Femur (tissue), 1 donor: ENCODE measurements at places on chromosomes 7 and 10.
A peak's percentile ranks its signal among the peaks of the same experiment; 100 is the strongest.

- DNase-seq, result peak; percentile 62
These were observed 15.4 kb downstream of the GPNMB start for GRCh38 chr7:23261843-23262452.

DNA sequence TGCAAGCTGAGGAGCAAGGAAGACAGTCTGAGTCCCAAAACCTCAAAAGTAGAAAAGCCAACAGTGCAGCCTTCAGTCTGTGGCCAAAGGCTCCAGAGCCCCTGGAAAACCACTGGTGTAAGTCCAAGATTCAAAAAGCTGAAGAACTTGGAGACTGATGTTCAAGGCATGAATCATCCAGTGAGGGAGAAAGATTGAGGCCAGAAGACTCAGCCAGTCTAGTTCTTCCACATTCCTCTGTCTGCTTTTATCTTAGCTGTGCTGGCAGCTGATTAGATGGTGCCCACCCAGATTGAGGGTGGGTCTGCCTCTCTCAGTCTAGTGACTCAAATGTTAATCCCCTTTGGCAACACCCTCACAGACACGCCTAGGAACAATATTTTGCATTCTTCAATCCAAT, 20.1 kb upstream of the MDFIC start:
- no peak for DNase-seq

DNA sequence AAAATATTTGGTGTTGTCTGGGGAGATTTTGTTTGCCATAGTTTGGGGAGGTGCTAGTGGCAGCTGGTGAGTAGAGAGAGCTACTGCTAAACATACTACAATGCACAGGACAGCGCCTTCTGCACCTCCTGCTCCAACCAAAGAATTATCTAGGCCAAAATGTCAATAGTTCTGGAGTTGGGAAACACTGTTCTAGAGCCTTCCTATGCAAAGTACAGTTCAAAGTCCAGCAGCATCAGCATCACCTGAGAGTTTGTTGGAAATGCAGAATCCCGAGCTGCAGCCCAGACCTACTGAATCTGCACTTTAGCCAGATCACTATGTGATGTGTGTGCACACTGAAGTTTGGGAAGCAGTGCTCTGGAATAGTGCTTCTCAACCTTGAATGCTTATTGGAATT, 290.7 kb downstream of the TCF7L2 start:
- no peak for DNase-seq

GRCh38 chr10:5888351-5888750, 1.3 kb downstream of the ANKRD16 start:
- no peak for DNase-seq

DNA sequence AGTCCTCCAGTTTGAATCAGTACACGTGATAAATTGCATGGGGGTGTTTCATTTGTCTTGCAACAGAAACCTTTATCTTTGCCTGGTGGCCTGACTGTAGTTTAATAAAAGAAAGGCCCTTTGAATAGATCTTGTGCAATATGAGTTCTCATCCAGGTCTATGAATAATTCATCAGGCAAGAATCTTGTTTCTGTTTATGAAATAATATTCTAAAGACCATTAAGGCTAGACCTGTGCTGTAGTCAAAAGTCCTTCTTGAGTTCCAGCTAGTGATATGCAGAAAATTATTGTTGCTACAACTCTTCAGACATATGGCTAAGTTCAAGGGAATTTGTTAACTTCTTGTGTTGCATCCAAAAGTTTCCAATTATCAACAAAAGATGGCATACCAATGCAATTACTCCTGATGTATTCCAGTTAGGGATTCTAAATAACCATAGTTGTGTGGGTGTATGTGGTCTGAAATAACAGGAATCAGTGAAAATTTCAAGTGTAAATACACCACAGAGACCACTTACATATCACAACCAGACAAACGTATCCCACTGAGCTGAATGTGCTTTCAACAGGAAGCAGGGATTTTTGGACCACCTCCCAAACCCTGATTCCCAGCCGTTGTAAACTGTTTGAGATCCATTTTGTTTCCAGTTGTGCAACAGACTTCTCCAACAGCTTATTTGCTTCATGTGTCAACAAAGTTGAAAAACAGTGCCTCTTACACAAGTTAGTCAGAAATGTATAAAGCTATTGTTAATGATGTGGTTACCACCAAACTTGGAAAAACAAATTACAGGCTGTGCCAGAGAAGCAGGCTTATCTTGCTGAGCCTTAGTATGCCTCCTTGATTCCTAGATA, 54.7 kb upstream of the BICC1 start:
- peak; percentile 73 for DNase-seq

GRCh38 chr7:40753455-40753854, 618.6 kb downstream of the SUGCT start:
- no peak for DNase-seq

- DNase-seq, result peak; percentile 15
These were observed 11.2 kb upstream of the JAKMIP3 start for GRCh38 chr10:132054564-132054963.

DNA sequence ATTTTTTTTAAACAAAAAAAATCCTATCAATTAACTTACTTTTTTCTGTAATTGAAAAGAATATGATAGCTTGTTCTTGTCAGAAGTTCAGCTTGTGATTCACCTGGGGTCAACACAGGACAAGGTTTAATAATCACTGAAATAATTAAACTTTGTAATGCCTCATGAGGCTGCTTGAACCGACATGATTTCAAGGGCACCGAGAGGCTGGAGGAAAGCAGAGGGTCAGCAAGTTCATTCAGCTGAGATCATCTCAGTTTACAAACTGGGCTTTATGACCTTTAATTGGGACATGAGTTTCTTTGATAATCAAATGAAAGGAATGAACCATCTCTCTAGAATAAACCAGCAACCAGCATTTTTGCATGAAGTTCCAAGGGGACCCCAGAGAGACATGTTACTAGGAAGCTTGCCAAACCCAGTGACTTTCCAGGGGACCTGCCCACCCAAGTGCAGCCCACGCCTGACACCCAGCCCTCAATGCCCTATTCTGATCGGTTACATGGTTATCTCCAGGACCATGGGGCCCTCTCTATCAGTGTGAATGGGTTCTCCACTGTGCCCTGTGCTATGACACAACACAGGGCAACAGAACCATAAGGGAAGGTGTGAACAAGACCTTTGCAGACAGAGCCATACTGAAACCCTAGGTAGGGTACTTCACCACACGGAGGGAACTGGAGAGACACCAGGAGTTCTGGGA, 7.8 kb upstream of the CYP3A4 start:
- no peak for DNase-seq

DNA sequence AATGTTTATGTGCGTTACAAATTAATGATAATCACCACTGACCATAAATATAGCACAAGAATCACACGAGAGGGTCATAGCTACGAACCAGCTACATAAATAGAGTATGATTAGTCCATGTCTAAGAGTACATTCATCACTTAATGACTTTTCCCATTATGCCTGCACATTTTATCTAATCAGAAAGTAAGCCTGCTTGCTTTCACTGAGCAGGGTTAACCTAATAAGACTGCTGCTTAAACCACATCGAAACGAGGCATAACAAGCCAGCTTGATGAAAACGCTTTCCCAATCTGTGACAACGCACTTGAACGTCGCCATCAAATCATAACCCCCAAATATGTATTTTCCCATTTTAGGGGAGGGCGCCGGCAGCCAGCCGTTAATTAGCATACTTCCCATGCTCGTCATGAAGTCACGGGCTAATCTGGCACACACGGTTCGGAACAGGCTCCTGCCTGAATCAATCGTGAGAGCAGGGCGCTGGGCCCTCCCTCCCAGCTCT, 71.5 kb downstream of the EBF3 start:
- DNase-seq, result no peak

DNA sequence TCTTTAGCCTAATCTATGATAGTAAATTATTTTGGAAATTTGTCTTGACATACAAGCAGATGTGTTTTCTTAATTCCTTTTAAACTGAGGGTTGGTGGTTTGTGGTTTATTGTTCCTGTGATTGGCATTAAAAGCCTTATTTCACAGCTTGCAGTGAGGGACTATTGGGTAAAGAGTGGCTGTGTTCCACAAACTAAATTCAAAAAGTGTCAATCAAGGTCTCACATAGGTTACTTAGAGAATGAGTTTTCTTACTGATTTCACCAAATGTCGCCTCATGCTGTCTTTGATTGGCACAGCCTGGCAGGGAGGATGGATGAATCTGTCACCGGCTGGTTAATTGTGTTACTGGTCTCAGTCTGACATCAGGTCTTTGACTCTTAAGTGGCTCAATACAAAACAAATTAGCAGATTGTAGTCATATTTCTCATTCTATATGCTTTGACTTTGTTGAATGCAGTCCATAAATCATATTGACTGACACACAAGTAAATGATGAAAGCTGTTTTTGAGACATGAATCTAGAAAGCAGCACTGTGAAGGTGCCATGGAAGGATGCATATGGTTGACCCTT, 66.8 kb upstream of the CYP26C1 start:
- no peak for DNase-seq

GRCh38 chr7:121429798-121430197, 33.7 kb upstream of the FAM3C start:
- no peak for DNase-seq

- no peak for DNase-seq
These were observed 179.7 kb downstream of the PRKCQ start for GRCh38 chr10:6400331-6400730.

- no peak for DNase-seq
These were observed 17.2 kb upstream of the CROT start for GRCh38 chr7:87328281-87328680.

GRCh38 chr10:16799621-16800020, 17.6 kb downstream of the RSU1 start:
- DNase-seq, result no peak

GRCh38 chr7:96599288-96599936, 110.2 kb downstream of the SEM1 start:
- DNase-seq, result no peak

- no peak for DNase-seq
These were observed 742.3 kb downstream of the TNS3 start for GRCh38 chr7:46839651-46840050.

DNA sequence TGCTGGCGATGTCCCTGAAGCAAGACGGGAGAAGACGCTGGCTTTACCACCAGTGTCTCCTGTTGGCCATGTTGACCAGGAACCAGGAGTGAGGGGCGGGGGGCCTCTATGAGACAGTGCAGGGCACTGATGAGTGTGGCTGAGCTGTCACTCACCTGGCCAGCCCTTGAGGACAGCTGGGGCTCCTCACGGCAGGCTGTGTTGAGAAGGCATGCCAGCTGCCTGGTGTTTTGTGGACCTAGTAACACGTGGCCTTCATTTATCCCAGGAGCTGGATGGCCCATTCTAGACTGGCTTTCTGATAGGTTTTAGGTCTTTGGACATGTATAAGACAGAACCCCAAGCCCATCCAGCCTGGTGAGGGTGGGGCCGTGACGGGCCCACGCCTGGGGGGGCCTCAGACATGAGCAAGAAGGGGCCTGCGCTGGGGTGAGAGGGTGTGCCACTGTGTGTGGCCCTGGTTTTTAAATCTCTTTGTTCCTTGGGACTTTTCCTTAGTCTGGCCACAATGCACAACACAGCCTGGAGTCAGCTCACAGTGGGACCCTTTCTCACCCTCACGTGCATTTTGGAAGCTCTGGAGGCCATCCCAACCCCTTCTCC, 10.5 kb downstream of the RHBDD2 start:
- no peak for DNase-seq

DNA sequence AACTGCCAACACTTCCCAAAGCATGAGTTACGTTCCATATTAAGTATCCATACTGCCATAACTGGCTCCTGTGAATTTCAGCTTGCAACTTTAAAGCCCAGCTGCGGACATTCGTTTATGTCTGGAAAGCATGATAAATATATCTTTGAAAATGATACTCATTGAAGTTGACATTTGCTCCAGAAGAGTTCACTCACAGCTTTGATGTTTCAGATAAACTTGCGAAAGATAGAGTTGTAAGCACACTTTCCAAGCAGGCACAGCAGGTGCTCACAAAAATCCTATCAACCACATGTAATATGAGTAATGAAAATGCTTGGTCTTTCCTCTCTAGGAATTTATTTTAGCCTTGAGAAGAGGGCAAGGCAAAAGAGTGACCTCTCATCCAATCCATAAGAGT, 4.5 kb downstream of the CHCHD3 start:
- no peak for DNase-seq

DNA sequence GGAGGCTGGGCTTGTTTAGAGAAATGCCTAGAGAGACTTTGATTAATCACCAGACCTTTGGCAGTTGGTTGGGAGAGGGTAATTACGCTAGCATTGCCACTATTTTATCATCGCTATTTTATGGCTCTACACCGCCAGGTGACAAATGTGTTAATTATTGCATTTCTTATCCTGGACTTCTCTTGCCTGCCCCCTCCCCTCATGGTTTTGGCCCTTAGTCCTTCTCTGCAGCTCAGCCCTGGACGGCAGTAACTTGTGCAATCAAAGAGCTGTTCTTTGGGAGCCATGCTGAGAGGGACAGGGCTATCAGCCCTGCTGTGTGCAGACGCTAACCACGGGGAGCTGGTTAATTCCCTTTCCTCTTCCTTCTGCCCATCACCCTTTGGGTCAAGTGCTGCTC, 585.0 kb downstream of the AUTS2 start:
- no peak for DNase-seq

DNA sequence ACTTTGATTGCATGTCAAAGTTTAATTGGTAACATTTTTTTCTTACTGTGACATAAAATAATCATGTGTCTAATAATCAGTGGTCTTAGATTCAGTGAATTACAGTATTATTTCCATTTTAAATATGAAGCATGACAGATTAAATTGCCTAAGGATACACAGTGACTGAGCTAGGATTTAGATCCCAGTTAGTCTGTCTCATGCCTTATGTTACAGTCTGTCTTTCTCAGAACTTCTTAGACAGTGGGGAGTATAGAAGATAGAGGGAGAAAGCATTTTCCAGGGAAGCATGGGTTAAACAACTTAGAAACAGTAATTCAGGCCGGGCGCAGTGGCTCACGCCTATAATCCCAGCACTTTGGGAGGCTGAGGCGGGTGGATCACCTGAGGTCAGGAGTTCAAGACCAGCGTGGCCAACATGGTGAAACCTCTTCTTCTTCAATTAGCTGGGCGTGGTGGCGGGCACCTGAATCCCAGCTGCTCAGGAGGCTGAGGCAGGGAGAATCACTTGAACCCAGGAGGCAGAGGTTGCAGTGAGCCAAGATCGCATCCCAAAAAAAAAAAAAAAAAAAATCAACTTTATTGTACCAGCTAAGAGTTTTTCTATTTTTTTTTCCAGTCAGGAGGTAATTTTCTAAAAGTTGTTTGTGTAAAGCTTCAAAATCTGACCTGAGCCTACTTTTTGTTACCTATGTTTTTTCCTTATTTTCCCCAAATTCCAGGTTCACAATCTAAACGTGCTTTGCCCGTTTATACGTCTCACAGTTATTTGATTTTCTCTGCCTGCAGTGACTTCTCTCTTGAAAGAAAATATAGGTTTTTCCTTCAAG, 3.3 kb downstream of the CASD1 start:
- DNase-seq, result no peak

- no peak for DNase-seq
These were observed 46.6 kb upstream of the CFAP46 start for GRCh38 chr10:132988988-132989387.

DNA sequence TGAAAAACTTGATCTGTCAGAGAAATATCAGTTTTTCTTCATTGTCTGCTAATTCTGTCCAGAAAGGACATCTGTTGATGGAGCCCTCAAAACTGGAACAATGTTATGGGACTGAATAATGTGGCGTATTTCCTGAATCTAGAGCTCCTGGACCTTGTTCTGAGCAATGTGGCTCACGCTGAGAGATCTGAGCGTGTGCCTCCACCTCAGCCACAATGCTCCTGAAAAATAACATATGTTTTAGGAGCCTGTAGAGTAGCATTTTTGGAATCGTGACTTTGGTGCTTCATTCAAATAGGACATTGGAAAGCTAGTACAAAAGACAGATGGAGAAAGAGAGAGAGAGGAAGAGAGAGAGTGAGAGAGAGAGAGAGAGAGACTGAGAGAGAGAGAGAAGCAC, 110.3 kb downstream of the BMPER start:
- DNase-seq, result no peak

GRCh38 chr10:844552-844951, 87.0 kb downstream of the LARP4B start:
- peak; percentile 47 for DNase-seq
